Renal cortex interstitium (tissue), 15 donors: ENCODE measurements at places on chromosomes 12 and 14. TPM values are rescaled to one million over a fixed set of nuclear protein-coding genes. Genes with fewer than 3 reads are reported as not detected.

DNA sequence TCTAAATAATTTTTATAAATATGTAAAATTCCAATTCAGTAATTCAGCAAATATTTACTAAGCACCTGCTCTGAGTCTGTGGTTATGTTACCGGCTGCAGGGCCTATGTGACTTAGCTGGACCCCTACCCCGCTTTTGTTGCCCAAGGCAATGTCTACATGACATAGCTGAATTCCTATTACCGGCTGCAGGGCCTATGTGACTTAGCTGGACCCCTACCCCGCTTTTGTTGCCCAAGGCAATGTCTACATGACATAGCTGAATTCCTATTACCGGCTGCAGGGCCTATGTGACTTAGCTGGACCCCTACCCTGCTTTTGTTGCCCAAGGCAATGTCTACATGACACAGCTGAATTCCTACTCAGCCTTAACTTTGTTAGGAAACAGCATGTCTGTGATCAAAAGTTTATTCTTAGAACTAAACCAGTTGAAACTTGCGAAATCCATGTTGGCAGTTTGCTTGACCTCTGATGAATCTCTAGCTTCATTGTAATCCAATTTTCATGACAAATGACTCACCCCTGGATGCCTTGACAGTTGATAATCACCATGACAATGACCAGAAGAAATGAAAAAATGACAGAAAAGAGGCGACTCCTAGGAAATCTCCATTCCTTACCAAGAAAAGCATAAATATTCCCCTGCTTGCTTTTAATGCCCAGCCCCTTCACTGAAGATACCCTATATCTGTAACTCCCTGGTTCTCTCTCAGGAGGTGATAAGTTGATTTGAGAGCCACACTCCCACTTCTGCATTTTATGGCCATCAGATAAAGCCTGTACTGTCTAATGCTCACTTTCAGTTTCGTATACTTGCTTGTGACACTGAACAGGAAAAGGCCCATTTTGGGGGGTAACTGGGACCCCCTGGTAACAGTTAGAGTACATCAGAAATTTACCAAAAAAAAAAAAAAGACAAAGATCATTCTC is 148.4 kb upstream of the SYT10 start:
- DNase-seq: no peak

The PTHLH gene
- 1.2 TPM for polyA plus RNA-seq

GRCh38 chr12:32926963-32927362 is 30.4 kb upstream of the PKP2 start:
- DNase-seq: no peak

GRCh38 chr12:96236221-96236822 is 42.1 kb downstream of the ELK3 start:
- DNase-seq: no peak

DNA sequence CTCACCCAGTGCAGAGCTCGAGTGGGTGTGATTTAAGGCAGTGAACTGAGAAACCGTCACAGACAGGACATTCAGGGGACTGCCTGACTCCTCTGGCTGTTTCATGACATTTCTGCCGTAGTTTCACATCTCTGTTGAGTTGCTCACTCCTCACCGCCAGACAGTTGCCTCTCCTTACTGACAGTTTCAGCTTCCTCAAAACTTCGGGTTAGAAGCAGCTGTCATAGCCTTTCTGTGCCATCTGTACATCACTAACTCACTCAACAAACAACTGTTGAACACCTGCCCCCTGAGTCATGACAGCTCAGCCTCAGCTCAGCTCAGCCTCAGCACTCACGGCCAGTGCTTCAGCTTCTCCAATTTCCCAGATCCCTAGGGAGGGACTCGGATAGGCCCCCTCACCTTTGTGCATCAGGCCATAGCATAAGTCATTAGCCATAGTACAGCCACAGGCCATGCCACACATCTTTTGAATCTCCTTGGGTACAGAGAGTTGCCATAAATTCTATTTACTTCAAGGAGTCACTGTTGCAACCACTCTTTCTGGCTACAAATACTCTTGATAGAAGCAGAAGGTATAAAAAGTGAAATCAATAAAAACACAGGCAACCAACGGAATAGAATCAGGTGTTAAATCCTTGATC is 6.2 kb upstream of the SLC15A4 start:
- no peak for DNase-seq

GRCh38 chr12:76830436-76830835 is 48.4 kb downstream of the CSRP2 start:
- no peak for DNase-seq

- DNase-seq: no peak
Measured at GRCh38 chr14:24534286-24534685, 26.2 kb upstream of the CMA1 start.

DNA sequence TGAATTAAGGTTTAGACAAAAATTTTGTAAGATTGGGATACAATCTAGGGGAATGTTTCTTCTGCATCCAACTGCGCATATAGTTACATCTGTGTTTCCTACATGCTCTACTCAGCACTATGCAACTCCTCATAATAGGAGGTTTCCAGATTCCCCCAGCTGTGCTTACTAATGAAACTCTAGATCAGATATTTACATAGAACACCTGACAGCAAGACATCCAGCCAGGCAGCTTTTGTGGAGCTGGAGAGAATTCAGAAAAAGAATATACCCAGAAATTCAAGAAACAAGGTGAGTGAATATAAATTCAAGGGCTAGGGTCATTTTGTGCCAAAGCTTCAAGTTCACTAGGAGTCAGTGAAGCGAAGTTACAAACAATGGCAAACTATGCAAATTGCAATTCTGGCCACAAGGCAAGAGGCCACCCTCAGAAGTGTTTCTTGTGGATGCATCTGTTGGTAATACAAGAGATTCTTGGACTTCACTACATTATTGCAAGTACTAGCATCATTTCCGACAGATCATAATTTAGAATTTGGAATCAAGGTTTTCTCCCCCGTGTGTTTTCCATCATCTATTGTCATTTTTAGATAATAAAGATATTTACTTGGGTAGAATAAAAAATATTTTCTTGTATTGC is 341.2 kb upstream of the NAV3 start:
- DNase-seq: no peak

GRCh38 chr12:14656846-14657245 is 39.6 kb downstream of the GUCY2C start:
- no peak for DNase-seq

The ADIPOR2 gene
- 47.0 TPM for polyA plus RNA-seq

GRCh38 chr12:3250576-3250975 is 173.4 kb downstream of the TSPAN9 start:
- DNase-seq: no peak

DNA sequence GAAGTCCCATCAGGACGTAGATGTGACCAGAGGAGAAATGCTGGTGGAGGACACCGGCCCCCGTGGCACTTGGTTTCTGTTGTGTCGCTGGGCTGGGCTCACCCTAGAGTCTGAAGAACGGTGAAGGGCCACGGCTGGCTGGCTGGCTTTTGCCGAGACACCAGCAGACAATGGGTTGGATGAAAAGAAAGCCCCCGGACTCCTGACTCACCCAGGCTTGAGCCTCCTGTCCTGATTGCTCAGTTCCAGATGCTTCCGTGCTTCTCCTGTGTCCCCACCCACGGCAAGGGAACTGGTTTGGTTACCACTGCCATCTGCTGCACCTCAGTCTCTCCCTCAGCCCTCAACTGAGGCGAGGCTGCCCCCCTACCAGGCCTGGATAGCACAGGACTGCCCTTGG is 10.4 kb upstream of the ENDOU start:
- no peak for DNase-seq

GRCh38 chr14:67940486-67941455 is 121.2 kb downstream of the RAD51B start:
- DNase-seq: peak; percentile 47

The TMEM119 gene
- polyA plus RNA-seq: 16.8 TPM

The AHNAK2 gene
- 2.5 TPM for polyA plus RNA-seq

DNA sequence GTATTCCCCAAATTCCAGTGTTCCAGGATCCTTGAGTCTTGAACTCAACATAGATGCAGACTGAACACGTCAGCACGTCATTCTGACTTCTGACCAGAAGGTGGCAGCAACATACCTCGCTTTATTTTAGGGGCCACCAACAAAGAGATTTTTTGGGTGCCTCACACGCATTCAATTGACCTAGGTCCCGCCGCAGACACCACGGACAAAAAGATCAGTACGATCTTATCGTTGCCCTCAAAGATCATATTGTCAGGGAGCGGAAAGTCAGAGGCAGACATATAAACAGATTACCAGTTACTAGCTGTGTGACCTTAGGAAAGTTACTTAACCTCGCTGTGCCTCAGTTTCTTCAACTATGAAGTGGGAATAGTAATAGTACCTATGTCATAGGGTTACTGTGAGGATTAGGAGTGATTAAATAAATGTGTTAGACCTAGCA is 6.5 kb upstream of the PRPH start:
- DNase-seq: no peak

The JPH4 gene
- polyA plus RNA-seq: 11.6 TPM

DNA sequence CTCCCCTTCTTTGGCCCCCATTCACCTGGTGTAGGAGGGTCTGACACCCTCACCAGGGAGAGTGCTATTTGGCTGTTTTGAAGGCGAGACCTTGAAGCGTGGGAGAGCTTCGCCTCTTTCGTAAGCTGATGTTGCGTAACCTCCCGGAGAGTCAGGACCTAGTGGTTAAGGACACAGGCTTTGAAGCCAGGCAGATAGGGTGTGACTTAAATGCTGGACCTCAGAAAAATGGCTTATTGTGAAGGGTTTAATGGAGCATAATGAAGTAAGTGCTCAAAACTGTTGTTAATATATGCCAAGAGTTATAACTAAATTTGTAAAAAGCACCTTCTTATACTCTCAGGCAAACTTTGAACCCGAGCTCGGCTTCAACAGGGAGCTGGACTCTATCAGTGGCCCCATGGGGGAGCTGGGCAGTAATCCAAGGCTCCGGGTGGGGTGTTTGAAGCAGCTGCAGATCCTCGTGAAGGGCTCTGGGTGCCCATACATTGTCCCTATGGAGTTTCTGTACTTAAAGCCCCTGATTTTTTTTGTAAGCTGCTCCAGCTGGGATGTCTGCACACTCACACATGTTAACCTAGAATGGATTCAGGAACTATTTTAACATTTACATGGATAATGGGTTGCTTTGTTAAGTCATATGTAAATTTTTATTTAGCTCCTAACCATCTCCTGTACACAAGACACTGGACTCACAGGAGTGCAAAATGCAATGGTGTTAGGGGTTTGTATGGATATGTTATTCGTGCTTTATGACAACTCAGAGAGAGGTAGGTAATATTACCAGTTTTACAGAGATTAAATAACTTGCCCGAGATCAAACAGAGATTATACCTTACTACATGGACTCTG is 26.0 kb downstream of the PPFIBP1 start:
- DNase-seq: no peak

The ANKRD52 gene
- 29.8 TPM for polyA plus RNA-seq

DNA sequence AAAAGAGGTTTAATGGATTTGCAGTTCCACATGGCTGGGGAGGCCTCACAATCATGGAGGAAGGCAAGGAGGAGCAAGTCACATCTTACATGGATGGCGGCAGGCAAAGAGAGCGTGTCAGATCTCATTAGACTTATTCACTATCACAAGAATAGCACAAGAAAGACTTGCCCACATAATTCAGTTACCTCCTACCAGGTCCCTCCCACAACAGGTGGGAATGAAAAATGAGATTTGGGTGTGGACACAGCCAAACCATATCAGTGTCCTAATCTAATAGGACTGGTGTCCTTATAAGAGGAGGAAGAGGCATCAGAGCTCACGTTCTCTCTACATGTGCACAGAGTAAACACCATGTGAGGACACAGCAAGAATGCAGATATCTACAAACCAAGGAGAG is 25.9 kb downstream of the DYRK2 start:
- no peak for DNase-seq

- DNase-seq: no peak
Measured at GRCh38 chr12:117528538-117528937, 167.1 kb upstream of the NOS1 start.

DNA sequence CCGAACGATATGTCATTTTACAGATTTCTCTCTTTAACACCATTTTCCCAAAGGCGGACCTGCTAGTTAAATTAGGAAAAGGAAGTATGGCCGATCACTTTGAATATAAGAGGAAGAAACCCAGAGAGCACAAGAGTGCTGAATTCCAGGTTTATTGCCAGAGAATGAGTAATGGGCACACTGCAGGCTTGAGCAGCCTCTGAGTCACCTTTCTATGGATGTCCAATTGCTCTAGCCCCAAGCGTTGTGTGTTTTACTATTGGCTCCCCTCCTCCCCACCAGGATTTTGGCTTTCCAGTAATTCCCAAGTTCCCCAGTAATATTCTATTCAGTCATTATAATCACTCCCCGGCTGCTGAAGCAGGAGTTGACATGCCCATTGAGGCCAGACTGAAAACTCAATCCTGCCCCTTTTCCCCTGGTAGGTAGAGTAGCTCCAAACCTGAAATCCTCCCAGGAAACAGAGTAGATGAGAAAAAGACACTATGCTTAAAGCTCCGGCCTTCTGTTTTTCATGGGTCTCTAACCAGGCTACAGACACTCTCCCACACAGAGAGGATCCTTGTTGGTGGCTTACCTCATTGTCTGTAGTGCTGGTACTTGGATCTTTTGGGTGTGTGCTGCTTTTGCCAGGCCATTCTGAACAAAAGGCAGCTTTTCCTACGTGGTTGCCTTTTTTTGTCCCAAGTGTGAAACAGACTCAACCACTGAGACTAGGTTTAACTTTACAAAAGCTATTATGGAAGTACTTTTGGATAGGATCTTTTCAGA is 704.3 kb upstream of the FLRT2 start:
- no peak for DNase-seq

The KRT85 gene
- not detected for polyA plus RNA-seq

- DNase-seq: no peak
Measured at GRCh38 chr14:104994978-104995377, 9.4 kb downstream of the CLBA1 start.
